CD4-positive, alpha-beta T cell treated with Interleukin-12 subunit alpha and Interleukin-12 subunit beta, for 1 hour (primary cell): ENCODE measurements at places on chromosomes 5 and 9.

- no peak for DNase-seq
Observed at GRCh38 chr9:8784838-8785237, 985.3 kb upstream of the DMAC1 start.

- no peak for DNase-seq
Observed at GRCh38 chr5:129171194-129171944, 76.8 kb downstream of the ISOC1 start.

- no peak for DNase-seq
Observed at GRCh38 chr9:115200711-115201505, 83.0 kb upstream of the TNC start.

GRCh38 chr9:81427870-81428269 is 261.5 kb downstream of the TLE1 start:
- DNase-seq: no peak

DNA sequence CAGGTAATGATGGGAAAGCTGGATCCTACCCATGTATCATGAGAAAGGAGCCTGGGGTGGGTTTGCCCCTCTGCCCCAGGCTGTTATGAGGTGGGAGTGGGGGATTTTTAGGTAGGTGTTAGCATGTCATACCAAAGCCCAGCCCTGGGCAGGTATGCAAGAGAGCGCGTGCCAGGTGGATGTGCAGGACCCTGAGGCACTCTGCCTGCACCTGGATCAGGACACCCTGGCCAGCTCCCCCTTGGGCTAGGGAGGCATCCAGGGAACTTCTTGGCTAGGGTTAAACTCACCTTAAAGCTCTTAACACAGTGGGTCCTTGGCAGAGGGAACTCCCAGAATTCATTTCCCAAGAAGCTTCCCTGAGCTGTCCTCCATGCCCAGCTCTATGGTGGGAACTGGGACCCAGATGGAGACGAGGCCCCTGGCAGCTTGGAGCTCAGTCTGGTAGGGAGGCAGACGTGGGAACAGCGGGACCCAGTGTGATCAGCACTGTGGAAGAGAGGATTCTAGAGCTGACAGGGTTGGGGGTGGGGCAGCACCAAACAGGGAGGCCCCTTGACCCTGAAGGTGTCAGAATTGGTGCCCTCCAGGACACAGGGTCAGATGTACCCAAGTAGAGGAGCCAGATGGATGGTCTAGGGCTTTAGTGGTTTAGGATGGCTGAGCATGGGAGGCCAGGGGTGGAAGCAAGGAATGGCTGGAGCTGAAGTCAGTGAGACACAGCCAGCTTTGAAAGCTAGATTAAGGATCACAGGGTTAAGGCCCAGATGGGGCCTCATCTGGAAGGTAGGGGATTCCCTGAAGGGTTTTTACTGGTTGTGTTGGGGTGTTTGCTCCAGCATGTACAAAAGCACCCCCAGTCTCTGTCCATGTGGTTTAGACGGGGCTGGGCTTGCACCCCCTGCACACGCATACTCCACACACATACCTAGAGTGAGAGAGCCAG is 2.2 kb upstream of the PRR7 start:
- DNase-seq: peak; percentile 66

GRCh38 chr5:114238771-114239313 is 123.0 kb upstream of the KCNN2 start:
- no peak for DNase-seq

GRCh38 chr5:37554938-37555337 is 175.8 kb downstream of the WDR70 start:
- no peak for DNase-seq

- DNase-seq: peak; percentile 76
Observed at GRCh38 chr9:104743376-104743985, 4.0 kb upstream of the NIPSNAP3A start.

DNA sequence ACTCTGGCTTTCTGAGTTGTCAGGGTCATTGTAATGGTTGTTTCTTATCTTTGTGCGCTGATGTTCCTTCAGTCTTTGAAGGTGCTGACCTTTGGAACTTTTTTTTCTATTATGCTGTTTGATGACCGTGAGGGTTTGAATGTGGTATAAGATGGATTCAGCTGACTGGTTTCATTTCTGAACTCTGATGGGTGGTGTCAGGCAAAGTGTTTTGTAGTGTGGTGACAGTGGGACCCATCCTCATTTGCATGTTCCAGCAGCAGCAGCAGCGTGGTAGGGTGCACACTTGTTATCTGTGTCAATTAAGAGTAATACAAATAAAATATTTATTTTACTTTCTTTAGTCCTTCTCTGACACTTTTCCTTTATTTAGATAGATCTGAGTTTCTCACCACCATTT is 227.7 kb upstream of the PRR16 start:
- DNase-seq: no peak

GRCh38 chr9:31388660-31389059 is 995.8 kb upstream of the ACO1 start:
- no peak for DNase-seq

DNA sequence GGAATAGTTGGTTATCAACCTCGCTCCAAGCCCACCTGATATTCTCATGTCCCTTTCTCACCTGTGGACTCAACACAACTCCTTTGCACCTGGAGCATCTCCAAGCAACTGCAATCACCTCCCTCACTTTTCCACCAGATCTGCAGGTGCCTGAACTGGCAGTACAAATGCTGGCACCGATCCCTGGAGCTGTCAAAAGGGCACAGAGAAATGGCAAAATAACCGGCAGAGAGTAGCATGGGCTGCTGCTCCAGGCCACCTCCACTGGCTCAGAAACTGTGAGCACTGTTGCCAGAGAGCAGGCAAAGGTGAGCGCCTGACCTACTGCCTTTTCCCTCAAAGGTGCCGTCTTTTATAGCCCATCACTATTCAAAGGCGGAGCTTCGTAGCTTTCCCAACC is 14.7 kb downstream of the EQTN start:
- DNase-seq: no peak

DNA sequence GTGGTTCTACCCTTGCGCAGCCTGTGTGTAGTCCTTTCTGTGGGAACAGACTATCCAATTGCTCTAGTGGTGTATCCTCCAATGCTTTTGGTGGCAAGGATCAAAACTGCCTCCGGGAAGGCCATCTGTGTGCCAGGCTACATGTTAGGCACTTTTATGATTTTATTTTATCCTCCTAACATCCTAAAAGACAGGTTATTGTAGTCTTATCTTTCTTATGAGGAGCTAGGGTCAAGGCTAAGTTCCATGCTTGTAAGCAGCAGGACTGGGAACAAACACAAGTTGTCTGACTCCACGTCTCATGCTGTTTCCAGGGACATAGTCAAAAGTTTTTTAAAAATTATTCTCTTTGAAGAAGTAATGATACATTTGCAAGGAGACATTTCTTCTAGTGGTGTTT is 278.7 kb upstream of the ADAMTSL1 start:
- no peak for DNase-seq

DNA sequence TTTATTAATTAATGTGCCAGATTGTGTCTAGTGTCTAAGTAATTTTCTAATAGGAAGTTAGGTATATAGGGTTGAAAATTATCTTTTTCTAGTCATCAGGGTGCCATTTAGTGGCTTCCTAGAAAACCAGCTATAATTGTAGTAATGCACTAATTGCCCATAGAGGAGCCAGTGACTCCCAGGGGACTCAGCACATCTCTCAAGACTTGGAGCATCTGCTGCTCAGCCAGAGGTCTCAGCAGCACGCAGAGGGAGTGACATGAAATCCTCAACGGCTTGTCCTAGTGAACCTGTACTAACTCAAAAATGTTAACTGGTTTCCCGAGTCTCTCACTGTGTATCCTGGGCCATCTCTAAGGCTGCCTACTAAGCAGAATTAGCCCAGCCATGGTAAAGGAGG is 78.2 kb upstream of the MAN2A1 start:
- no peak for DNase-seq

DNA sequence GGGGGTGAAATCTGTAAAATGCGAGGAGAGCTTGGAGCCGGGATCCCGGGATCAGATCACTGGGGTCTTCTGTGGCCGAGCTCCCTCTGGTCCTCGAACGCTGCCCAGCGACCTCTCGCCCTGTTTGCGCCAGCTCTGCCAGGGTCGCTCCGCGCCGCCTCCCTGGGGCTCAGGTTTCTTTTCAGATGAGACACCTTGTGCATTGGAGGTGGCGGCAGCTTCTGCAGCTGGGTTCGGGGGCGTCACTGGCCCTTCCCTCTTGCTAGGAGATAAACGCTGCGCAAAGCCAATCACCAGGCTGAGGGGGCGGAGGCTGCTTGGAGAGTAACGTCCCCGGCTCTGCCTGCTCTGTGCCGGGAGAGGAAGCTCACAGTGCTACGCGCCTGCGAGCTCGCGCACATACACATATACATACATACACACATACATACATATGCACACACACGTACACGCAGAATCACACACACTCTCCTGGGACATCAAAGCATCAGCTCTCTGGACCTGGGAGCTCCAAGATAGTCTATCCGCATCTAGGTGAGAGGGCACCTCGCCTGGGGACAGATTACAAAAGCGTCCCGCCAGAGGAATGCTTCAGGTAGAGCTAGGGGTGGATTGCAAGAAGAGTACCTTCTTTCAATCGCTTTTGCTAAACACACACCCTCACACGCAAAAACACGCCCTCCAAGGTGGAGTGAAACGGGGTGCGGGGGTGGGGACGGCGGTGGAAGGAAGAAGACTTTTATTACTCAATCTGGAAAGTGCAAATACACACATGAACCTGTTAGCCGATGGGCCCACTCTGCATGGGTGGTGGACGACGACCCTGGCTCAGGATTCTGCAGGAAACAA is at the start of gene ST8SIA4:
Gene ST8SIA4 (minus strand): TSS at position 244 of the 849 bp plus-strand sequence. CDS start 327 bp downstream, outside the sequence.
- DNase-seq: peak; percentile 92

DNA sequence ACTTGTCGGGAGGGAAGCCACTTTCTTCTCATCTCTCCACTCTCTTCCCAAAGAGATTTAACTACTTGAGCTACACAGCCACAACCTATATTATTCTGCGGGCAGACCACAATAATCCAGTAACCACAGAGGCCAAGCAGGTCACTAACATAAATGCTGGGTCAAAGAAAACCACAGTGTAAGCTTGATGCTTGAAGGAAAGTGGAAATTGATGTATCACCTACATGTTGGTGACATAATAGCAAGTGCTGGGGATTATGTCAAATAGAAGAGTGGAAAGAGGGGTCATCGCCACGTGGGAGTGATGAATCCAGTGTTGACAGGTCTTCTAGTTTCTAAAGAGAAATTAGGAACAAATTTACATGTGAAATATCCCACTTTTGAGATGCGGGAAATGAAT is 40.9 kb downstream of the RFK start:
- DNase-seq: no peak

DNA sequence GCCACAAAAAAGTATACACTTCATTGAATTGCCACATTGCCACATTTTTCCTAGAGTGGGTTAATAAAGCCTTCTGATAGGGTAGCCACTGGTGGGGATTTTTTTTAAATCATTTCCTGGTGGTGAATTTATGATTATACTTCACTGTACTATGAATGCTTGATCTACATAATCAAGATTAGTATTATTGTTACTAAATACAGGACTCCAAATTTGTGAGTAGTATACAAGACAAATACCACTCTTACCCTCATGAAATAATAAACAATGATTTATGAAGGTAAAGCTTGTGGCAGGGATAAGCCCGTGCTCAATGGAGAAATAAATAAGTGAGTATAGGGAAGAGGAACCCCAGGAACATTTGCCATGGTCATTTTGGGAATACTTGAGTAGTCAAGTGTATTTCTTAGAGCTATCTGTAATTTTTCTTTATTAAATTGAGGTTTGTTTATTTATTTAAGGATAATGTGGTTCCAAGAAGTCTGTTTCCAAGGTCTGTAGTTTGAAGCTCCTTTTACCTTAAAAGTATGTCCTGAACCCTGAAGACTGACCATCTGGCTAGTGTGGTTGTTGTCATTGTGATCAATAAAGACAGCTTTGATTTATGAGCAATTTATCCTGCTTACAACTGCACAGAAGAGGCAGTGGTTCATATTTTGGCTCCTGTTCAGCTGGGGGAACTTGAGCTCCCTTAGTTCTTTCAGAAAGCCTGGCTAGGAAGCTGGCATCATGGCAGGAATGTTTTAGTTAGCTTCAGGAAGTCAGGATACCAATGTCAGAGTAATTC is 118.6 kb downstream of the ZSWIM6 start:
- no peak for DNase-seq

DNA sequence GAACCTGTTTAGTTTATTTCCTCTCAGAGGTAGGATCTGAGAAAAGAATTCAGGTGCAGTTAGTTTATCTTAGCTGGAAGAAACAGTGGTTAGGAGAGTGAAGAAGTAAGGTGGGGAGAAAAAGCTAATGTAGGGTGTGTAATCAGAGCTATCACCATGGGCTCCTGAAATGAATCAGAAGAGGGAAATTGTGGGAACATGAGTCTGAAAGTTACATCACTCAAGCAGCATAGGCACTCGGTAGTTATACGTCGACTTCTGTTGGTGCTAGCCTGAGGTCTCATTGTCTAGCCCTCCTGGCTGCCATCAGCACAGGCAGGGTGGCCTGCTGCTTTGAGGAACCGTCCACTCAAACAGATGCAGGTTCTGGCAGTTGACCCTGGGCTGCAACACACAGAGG is 56.7 kb upstream of the NPR3 start:
- DNase-seq: no peak

DNA sequence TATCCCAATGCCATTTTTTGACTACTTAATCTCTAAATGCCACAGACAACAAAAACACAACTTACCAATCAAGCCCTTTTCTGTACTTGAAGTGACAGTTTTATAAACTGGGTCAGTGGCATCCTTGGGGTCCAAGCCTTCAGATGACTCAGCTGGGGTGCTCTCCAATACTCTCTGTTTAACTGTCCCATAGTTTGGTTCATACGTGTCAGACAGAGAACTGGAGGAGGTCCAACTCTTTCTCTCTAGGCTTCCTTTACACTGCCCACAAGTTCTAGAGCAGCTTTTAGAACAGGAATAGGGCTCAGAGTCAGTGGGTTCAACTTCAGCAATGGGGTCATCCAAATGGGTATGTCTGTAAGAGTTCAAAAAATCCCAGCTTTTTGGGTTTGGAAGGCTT is 166.9 kb downstream of the CDC42SE2 start:
- DNase-seq: no peak

DNA sequence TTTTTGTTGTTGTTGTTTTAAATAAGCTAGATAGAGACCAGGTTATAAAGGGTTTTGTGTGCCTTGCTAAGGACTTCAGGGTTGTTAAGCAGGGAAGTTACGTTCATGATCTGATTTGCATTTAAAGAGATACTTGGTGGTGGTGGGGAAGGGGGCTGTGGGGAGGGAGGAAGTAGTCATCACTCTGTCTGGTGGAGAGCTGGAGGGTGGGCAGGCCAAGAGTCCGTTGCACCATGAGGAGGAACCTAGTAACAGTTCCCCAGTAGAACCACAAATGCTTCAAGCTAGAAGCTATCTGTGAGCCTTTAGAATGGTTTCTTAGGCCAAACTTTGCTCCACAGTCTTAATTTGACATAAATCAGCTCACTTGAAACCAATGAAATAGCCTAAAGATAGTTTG is 18.7 kb upstream of the ROPN1L start:
- no peak for DNase-seq

GRCh38 chr9:83204047-83204446 is 141.1 kb upstream of the RASEF start:
- no peak for DNase-seq

GRCh38 chr5:149317281-149318048 is 27.8 kb upstream of the GRPEL2 start:
- DNase-seq: peak; percentile 62

DNA sequence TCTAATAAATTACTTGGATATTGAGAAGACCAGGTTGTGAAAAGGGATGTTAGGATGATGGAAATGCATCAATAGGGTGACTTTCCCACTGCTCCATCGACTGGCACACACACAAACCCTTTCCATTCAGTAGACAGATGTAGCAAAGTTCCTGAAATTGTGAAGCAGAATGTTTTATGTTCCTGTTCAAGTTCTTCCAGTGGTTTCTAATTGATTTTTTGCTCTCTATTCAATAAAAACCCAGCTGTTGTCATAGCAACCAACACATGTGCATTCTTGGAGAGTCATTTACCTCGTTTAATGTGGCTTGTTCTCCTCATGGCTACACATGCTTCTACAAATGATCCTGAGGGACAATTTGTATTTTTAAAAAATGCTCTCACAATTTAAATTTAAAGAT is 244.6 kb downstream of the RAB3C start:
- DNase-seq: no peak
